ENCODE measurements at places on chromosomes 7 and 10.

DNA sequence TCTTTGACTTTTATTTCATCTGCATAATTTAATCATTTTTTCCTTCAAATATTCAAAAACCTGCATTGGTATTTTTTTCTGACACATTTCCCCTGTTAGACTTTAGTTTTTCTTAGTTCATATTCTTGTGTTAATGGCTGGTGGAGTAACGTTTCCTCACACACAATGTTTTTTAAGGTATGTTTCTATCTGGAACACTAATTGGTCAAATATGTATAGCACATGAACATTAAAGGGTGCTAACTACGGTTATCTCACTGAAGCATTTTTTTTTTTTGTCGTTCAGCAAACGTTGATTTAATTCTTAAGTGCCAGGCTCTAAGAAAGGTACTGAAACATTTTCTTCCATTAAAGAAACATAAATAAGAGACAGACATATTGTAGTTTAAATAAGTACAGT lies 87.7 kb downstream of the PTPRZ1 start:
- DNase-seq: no peak

- no peak for DNase-seq
Measured at GRCh38 chr10:15137636-15138035, 30.9 kb downstream of the NMT2 start.

GRCh38 chr10:119418362-119418761 lies 124.2 kb downstream of the RGS10 start:
- DNase-seq: no peak

DNA sequence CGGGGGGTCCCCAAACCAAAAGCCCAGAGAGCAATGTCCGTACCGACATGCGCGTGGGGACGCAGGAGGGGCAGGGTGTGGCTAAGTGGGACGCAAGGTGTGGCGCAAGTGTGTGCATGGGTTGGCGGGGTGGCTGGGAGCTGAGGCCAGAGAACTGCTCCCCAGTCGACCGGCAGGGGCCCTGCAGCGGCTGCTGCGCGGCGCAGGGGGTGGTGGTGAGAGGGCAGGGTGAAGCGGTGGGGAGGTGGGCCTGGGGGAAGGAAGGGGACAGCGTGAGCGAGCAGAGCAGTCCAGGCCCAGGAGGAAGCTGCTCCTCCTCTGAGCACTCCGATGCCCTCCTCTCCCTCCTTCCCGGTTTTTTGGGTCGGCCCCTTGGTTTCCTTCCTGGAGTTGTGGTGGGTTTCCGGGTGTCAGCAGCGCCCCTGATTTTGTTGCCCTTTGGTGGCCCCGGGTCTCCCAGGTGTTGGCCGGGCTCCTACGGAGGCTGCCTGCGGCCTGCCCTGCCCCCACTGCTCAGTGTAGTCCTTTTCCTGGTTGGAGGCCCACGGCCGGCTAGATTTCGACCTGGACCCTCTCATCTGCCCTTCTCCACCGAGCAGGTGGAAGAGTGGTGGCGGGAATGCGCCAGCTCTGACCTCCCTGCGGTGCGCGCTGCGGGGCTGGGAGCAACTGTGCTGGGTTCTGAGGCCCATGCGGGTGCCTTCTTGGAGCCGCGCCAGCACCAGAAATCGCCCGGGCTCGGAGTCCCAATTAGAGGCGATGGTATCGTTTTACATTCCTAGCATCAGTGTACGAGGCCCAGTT lies 40.5 kb upstream of the COMTD1 start:
- no peak for DNase-seq

- no peak for DNase-seq
Measured at GRCh38 chr10:17758896-17759295, 6.9 kb downstream of the TMEM236 start.

- DNase-seq: no peak
Measured at GRCh38 chr7:102966465-102966864, 53.7 kb downstream of the LRRC17 start.

GRCh38 chr7:87225696-87226095 lies 6.2 kb upstream of the TMEM243 start:
- no peak for DNase-seq

Data from activated gamma-delta T cell treated with anti-CD3 and anti-CD28 coated beads, Interleukin-2, amount 50 U/mL, for 16 hours (primary cell).